ENCODE measurements at places on chromosomes 16 and 17. TPM values are rescaled to one million over a fixed set of nuclear protein-coding genes. Genes with fewer than 3 reads are reported as not detected.

Gene EPN2
- polyA plus RNA-seq, result 47.0 TPM

- DNase-seq, result no peak
Measured at GRCh38 chr16:77462894-77463293, 28.1 kb upstream of the ADAMTS18 start.

DNA sequence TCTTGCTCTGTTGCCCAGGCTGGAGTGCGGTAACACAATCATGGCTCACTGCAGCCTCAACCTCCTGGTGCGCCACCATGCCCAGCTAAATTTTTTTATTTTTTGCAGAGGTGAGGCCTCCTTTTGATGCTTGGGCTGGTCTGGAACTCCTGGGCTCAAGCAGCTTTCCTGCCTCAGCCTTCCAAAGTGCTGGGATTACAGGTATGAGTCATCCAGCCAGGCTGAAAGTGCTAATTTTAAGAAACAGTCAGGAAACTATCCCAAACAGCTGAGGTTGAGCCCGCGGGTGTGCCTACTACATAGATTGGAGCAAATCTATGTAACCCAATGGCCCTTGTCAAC is 738 bp upstream of the XPO6 start:
- no peak for DNase-seq

DNA sequence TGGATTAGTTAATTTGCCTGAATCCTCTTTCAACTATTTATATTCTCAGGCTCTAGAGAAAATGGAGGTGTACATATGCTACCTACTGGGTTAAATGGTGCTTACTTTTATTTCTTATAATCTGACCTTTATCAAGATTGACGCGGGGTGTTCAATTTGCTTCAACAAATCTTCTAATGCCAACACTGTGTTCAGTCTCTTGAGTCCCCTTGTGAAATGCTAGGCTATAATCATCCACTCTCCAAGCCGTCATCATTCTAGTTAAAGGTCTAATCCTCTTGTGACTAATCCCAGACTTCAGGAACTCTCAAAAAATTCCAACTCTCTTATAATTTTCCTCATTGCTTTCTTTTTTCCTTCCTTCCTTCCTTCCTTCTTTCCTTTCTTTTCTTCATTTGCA is 1396.2 kb downstream of the CDH8 start:
- DNase-seq, result no peak

Gene KRT39
- 0.09 TPM for polyA plus RNA-seq

GRCh38 chr16:88016964-88017363 is 65.7 kb downstream of the BANP start:
- no peak for DNase-seq

Gene ADAMTS18
- polyA plus RNA-seq, result 7.6 TPM

DNA sequence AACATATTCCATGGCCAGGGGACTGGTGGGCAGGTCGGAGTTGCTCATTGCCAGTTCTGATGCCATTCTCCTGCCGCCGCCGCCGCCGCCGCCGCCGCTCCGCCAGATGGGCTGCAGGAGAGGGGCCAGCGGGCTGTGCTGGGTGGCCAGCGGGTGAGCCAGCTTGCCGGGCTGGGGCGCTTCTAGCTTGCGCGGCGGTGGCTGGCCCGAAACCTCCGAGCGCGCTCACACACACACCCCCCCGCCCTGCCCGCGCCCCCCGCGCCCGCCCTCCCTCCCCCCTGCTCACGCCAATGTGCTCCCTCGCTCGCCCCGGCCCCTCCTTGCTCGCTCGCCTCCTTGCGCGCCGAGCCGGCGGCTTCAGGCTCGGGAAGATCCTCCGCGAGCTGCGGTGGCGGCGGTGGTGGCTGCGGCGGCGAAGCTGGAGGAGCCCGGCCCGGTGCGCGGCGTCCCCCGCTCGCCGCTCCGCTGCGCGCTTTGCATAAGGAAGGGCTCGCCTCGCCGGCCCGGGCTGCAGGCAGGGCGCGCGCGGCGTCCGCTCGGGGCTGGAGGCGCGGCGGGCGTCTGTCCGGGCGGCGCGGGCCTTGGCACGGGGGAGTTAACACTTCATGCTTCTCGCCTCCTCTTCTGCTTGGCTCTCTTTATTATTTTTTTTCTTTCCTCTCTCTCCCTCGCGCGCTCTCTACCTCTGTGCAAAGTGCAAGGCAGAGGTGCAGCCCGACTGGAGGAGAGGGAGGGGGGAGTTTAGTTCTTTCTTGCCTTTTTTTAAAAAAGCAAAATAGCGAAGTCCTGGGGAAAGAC is 500 bp downstream of the MAF start:
- no peak for DNase-seq

- DNase-seq, result peak; percentile 47
Measured at GRCh38 chr16:80369138-80369958, 171.4 kb upstream of the DYNLRB2 start.

DNA sequence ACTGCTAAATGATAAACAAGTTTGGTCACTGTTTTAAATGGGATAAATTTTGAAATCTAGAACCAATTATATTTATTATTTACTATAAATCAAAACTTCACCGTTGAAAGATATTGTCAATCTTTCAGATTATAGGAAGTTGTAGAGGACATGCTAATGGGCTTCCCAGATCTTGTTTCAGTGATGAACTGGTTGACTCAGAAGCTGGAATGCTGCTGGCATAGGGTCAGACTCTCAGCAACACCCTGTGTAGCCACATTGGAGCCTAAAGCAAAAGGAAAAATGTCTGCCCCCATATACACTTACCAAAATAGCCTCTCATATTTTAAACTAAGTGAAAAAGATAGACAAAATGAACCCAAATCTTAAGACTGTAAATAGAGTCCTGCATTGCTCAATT is 916.9 kb upstream of the SOX9 start:
- no peak for DNase-seq

Data from left renal cortex interstitium (tissue), 4 donors.